T-helper 2 cell treated with Interferon-gamma antibody and Interleukin-4, amounts not matched to agents 5 μg/mL and 100 μg/mL, for 36 hours (primary cell): ENCODE measurements at places on chromosomes 13 and 19.

GRCh38 chr13:40969169-40969901 is 49.8 kb downstream of the ELF1 start:
- H3K36me3 ChIP-seq, result peaks cover 29% of the 10 kb centered on the region
- H3K27me3 ChIP-seq, result no peaks in the 10 kb centered on the region
- DNase-seq, result no peak
- peak overlapping the region; percentile 72 for H3K27ac ChIP-seq
- peak overlapping the region; percentile 66 for H3K4me3 ChIP-seq

DNA sequence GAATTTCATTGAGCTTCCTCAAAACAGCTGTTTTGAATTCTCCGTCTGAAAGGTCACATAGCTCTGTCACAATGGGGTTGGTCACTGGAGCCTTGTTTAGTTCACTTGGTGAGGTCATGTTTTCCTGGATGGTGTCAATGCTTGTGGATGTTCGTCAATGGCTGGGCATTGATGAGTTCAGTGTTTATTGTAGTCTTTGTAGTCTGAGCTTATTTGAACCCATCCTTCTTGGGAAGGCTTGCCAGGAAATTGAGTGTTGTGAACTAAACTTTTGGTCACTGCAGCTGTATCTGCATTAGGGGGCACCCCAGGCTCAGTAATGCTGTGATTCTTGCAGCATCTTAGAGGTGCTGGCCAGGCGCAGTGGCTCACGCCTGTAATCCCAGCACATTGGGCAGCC is 22.0 kb downstream of the BLOC1S3 start:
- peaks cover 2% of the 10 kb centered on the region for H3K27me3 ChIP-seq
- no peak overlapping the region for H3K27ac ChIP-seq
- no peak overlapping the region for H3K4me3 ChIP-seq
- no peak for DNase-seq
- no peaks in the 10 kb centered on the region for H3K36me3 ChIP-seq

DNA sequence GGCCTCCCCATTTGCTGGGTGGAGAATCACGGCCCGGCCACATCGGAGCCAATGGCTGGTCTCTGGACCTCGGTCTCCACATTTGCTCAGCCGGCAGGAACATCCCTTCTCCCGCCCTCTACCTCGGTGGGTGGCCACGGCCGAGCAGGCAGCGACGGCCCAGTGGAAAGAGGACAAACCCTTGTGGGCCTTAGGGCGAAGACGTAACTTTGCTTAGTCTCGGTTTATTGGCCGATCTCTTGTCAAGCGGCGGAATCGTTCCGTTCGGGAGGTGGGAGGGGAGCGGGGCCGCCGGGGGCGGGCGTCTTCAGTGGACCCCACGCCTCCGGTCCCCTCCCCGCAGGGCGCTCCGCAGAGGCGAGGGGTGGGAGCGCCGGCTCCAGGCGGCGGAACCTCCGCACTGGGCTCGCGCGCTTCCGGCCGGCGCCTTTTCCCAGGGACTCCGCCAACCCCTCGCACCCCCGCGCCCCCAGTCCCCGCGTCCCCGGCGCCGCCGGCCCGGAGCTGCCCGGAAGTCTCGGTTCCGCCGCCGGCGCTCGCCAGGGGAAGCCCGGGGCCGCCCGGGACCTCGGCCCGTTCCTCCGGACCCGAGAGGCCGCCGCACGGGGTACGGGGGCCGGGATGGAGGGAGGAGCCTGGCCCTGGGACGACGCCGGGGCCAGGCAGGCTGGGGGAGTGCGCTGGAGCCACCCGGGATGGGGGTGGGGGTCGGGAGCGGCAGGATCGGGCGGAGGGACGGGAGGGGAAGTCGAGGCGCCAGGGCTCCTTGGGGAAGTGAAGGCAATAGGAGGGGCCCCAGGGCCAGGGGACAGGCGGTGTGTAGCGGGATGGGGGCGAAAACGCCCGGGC is at the start of gene ZNF580:
Gene ZNF580 (plus strand): TSS at position 426 of the 849 bp plus-strand sequence. CDS start 1,507 bp downstream, outside the sequence.
- H3K4me3 ChIP-seq, result peak within 1 kb of the TSS; percentile 88
- H3K27ac ChIP-seq, result peak within 1 kb of the TSS; percentile 88
- H3K4me1 ChIP-seq, result peaks cover 39% of the 10 kb centered on the region
- peak; percentile 70 for DNase-seq

DNA sequence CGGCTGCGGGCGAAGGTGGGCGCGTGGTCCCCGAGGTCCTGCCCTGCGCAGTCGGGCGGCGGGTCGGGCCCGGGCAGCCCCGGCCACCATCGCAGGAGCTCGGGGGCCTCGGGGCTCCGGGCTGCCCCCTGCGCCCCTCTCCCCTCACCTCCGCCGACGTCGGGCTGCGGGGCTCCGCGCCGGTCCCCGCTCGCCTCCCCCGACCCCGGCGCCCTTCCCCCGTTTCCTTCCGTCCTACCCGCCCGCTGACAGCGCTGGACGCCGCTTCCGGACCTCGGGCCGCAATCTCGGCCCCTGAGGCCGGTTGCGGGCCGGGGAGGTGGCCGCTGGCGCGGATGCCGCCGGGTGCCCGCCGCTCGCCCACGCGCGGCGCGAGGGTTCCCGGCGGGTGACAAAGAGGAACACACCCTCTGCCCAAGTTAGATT is 720 bp downstream of the FARP1 start:
- DNase-seq, result no peak
- H3K27ac ChIP-seq, result no peak overlapping the region
- H3K27me3 ChIP-seq, result peaks cover 68% of the 10 kb centered on the region
- no peaks in the 10 kb centered on the region for H3K36me3 ChIP-seq
- H3K4me1 ChIP-seq, result peaks cover 7% of the 10 kb centered on the region
- peak overlapping the region; percentile 69 for H3K4me3 ChIP-seq

DNA sequence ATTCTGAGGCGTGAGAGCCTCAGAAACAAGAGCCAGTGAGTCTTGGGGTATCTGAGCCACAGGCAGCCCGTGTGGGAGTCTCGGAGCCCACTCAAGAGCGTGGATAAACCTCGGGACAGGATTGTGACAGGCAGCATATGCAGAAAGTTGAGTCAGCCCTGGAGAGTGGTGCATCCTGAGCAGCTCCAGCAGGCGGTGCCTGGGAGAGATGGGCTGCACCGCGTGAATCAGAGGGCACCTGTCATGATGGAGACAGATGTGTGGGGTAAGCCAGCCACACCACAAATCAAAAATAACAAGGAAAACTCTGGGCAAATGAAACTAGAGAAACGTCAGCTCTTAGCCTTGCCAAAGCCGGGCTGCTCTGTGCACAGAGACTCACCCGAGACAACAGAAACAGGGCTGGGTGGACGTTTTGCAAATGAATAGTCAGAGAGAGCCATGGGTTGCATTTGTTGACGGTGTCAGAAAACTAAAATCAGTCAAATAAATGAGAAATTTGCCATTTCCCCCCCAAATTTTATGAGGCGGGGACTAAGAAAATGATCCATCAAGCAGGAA is 30.0 kb upstream of the POP4 start:
- H3K4me1 ChIP-seq, result peaks cover 1% of the 10 kb centered on the region
- H3K36me3 ChIP-seq, result no peaks in the 10 kb centered on the region
- no peak overlapping the region for H3K4me3 ChIP-seq
- peaks cover 34% of the 10 kb centered on the region for H3K27me3 ChIP-seq
- DNase-seq, result no peak
- no peak overlapping the region for H3K27ac ChIP-seq

DNA sequence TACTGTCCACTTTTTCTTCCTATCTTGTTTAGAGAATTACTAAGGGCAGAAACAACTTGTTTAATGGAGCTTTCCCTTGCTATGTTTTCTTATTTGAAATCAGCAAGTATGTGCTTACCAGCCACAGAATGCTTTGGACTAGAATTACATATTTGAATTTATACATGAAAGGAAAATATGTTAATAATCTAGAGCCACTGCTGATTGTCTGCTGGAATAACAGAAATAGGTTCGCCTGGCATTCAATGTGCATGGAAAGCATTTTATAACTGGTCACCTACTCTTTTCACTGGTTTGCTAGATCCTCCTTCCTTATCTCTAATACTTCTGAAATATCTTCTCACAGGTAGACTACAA is 8.0 kb downstream of the EFNB2 start:
- H3K4me1 ChIP-seq, result peaks cover under 1% of the 10 kb centered on the region
- H3K27me3 ChIP-seq, result peaks cover 51% of the 10 kb centered on the region
- no peaks in the 10 kb centered on the region for H3K36me3 ChIP-seq

- no peaks in the 10 kb centered on the region for H3K36me3 ChIP-seq
- no peak overlapping the region for H3K4me3 ChIP-seq
- no peak overlapping the region for H3K27ac ChIP-seq
Observed at GRCh38 chr13:50421473-50422130, 406.4 kb downstream of the KCNRG start.

GRCh38 chr19:30784850-30785457 is 412.8 kb downstream of the ZNF536 start:
- no peak overlapping the region for H3K27ac ChIP-seq
- H3K4me3 ChIP-seq, result no peak overlapping the region
- H3K4me1 ChIP-seq, result no peaks in the 10 kb centered on the region
- H3K27me3 ChIP-seq, result no peaks in the 10 kb centered on the region

DNA sequence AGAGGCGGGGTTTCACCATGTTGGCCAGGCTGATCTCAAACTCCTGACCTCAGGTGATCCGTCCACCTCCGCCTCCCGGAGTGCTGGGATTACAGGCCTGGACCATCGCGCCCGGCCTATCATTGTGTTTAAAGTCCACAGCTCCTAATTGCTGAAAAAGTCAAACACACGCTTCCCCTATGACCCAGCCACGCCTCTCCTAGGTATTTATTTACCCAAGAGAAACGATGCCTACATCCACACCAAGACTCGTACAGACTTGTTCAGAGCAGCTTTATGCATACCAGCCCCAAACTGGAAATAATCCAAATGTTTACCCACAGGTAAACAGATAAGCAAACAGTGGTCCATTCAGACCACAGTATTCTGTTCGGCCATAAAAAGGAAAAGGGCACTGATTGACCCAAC is 15.1 kb downstream of the ZNRF4 start:
- H3K4me1 ChIP-seq, result no peaks in the 10 kb centered on the region
- no peak for DNase-seq
- H3K4me3 ChIP-seq, result no peak overlapping the region
- H3K36me3 ChIP-seq, result no peaks in the 10 kb centered on the region

DNA sequence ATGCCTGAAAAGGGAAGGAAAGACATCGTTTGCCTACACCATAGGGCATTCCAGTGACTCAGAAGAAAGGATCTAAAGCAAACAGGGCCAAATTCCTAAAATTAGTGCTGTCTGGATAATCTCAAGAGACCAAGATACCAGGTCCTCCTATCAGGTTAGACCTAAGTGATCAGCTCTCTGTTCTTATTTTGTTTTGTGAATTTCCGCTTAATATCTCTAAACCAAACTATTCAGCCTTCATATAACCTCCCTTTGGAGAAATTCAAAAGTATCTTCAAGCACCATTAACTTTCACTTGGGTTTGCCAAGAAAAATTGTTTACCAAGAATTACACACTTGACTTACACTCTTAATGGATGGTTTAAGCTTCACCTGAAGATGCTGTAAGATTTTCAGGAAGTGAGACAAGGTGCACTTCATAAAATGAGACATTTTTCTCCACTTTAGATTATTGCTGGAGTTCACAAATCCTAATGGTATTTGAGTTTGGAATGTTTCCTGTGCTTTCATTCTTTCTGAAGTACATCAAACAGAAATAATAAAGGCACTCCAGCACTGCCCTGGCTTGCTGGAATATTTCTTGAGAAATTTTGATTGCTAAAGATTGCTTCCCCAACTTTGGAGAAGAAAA is 376.1 kb downstream of the LMO7 start:
- no peak overlapping the region for H3K4me3 ChIP-seq
- no peaks in the 10 kb centered on the region for H3K36me3 ChIP-seq
- no peaks in the 10 kb centered on the region for H3K27me3 ChIP-seq
- no peak overlapping the region for H3K27ac ChIP-seq
- no peaks in the 10 kb centered on the region for H3K4me1 ChIP-seq

DNA sequence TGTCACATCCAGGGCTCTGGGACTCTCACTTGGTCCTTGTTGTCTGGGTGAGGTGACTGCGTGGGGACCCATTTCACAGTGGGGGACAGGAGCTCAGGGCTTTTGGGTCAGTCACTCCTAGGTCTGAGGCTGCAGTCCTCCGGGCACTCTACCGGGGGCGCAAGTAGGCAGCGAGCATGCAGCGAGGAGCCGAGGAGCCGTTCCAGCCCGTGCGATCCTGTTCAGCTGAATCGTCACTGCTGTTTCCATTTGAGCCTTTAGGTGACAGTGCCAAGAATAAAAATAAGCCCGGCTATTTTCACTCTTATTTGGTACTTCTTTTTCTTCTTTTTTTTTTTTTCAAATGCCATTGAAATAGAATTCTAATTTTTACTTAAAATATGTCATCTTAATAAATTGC is 126.5 kb downstream of the ZNF536 start:
- H3K4me3 ChIP-seq, result no peak overlapping the region
- H3K27ac ChIP-seq, result no peak overlapping the region
- no peak for DNase-seq
- H3K27me3 ChIP-seq, result no peaks in the 10 kb centered on the region
- no peaks in the 10 kb centered on the region for H3K36me3 ChIP-seq
- H3K4me1 ChIP-seq, result no peaks in the 10 kb centered on the region

GRCh38 chr19:35144600-35145436 is 1.8 kb downstream of the FXYD7 start:
- no peak overlapping the region for H3K4me3 ChIP-seq
- no peaks in the 10 kb centered on the region for H3K36me3 ChIP-seq
- peaks cover 21% of the 10 kb centered on the region for H3K4me1 ChIP-seq
- DNase-seq, result no peak
- no peak overlapping the region for H3K27ac ChIP-seq

- H3K27ac ChIP-seq, result no peak overlapping the region
- peaks cover 17% of the 10 kb centered on the region for H3K27me3 ChIP-seq
- peaks cover 17% of the 10 kb centered on the region for H3K4me1 ChIP-seq
- peaks cover under 1% of the 10 kb centered on the region for H3K36me3 ChIP-seq
- DNase-seq, result no peak
Observed at GRCh38 chr13:73618275-73618865, 515.8 kb downstream of the KLF12 start.

- peaks cover 24% of the 10 kb centered on the region for H3K4me1 ChIP-seq
- H3K27ac ChIP-seq, result no peak overlapping the region
- H3K4me3 ChIP-seq, result no peak overlapping the region
- DNase-seq, result peak; percentile 66
- H3K36me3 ChIP-seq, result no peaks in the 10 kb centered on the region
- H3K27me3 ChIP-seq, result peaks cover 2% of the 10 kb centered on the region
Observed at GRCh38 chr19:43446746-43447489, 18.5 kb downstream of the LYPD3 start.

GRCh38 chr13:108560093-108560492 is 69.3 kb upstream of the MYO16 start:
- no peak overlapping the region for H3K4me3 ChIP-seq
- no peak for DNase-seq
- H3K27me3 ChIP-seq, result no peaks in the 10 kb centered on the region

DNA sequence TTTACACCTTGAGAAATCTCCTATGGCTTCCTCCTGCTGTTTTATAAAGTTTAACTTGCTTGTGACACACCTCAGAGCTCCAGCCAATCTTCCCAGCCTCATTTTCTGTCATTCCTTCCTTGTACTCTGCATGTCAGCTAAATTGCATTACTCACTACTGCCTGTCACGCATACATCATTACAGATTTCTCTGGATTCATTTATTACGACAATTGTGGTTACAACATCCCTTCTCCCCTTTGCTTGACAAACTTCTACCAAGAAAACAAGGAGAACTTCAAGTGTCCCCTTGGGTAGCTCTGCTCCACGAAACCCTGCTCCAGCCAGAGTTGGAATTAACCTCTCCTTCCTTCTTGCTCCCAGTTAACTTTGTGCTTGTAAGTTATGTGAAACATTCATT is 22.0 kb upstream of the GPR18 start:
- H3K27me3 ChIP-seq, result no peaks in the 10 kb centered on the region
- no peak overlapping the region for H3K4me3 ChIP-seq
- H3K27ac ChIP-seq, result peak overlapping the region; percentile 45
- H3K4me1 ChIP-seq, result peaks cover 79% of the 10 kb centered on the region
- no peak for DNase-seq

GRCh38 chr19:1471515-1472160 is 7.4 kb downstream of the C19orf25 start:
- H3K4me1 ChIP-seq, result no peaks in the 10 kb centered on the region
- H3K27ac ChIP-seq, result no peak overlapping the region
- no peak for DNase-seq
- H3K36me3 ChIP-seq, result no peaks in the 10 kb centered on the region
- H3K4me3 ChIP-seq, result no peak overlapping the region
- peaks cover 15% of the 10 kb centered on the region for H3K27me3 ChIP-seq
